ENCODE measurements at places on chromosomes 7 and 10.

- no peak for DNase-seq
Measured at GRCh38 chr10:6050801-6051445, 11.2 kb downstream of the IL2RA start.

DNA sequence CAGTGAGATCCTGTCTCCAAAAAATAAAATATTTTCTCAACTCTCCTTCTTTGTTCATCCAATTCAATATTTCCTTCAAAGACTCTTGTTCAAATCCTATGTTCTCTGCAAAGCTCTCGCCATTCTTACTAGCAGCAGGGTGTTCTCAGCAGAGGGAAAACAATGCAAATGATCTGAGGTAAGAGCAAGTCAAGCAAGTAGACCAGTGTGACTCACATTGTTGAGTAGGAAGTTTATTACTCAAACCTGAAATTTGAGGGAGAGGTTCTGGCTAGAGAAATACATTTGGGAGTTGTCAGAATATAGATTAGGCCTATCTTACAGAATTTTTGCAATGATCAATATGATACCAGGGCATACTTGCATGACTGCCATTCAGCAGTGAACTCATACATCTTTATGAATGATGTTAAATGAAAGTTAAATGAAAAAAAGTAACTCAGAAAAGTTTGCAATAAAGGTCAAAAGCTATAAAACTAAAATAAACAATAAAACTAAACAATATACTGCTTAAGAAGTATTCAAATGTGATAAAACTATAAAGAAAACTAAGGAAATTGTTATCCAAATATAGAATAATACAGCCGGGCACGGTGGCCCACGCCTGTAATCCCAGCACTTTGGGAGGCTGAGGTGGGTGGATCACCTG, 5.8 kb downstream of the IDE start:
- DNase-seq = no peak

DNA sequence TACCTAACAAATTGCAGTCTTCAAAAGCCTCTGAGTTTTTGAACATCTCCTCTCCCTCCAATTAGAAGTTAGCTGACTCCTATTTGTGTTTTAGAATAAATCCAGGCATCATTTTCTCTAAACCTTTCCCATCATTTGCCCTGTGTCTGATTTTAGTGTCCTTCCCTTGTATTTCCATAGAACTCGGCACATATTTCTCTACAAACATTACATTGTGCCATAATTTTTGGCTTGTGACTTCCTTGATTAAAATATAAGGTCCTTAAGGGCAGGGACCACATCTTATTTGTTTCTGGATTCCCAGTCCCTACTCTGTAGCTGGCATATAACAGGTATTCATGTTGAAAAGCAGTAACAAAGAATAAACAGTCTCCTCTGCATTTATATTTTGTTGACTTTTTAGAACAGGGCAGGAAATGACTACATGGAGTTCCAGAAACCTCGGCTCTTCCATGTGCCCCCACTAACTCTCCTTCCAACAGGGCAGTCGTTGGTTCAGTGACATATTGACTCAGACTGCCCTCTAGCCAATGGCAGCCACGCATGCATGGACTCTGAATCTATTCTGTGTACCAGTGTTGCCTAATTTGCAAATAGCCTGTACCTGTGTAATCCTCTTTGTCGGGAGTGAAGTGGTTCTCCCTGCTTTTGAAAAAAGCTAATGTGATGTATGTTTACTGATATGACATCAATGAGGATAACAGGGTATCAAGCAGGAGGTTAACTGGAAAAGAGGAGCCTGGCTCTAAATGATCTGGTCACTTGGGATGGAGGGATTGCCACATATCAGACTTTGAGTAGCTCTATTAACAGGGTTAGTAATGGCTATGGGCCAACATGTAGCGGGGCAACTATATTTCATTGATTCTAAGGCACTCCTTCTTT, 19.8 kb upstream of the CPN1 start:
- no peak for DNase-seq

GRCh38 chr7:157139111-157139809, 534 bp downstream of the UBE3C start:
- no peak for DNase-seq

DNA sequence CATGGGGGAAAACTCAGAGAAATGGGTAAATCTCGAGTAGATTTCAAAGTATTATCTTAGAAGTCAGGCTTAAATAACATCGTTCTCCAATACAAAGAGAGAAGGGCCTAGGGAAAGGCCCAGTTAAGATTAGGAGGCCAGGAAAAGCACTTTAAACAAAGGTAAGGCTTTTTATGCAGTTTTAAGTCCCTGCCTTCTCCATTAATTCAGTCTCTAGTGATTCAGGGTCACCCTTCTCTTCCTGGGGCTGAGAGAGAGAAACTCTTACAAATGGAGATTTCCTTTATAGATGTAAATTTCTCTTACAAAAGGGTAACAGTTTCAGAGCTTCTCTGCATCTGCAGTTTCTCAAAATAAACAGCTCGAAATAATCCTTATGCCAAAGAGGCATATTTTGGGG, 179.3 kb downstream of the HECW1 start:
- DNase-seq = no peak

- no peak for DNase-seq
Measured at GRCh38 chr10:25388188-25388861, 213.5 kb downstream of the GPR158 start.

DNA sequence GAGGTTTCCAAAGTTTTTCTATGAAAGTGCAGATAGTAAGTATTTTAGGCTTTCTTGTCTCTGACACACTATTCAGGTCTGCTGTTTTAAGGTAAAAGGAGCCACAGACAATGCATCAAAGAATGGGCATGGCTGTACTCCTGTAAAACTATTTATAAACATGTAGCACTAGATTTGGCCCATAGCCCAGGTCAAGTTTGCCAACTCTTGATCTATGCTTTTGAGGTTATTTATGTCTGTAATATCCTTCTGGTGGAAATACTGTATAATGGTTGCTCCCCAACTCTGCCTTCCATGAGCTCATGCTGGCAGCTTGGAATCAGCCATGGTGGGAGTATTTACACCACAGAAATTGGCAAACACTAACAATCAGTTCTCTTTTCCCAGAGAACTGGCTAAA, 244.6 kb downstream of the BUB3 start:
- no peak for DNase-seq

- no peak for DNase-seq
Measured at GRCh38 chr10:7102084-7102483, 308.8 kb downstream of the SFMBT2 start.

- no peak for DNase-seq
Measured at GRCh38 chr7:126166645-126167044, 1086.1 kb downstream of the GRM8 start.

GRCh38 chr10:51950371-51950995, 251.1 kb upstream of the CSTF2T start:
- no peak for DNase-seq

GRCh38 chr10:47410862-47411261, 26.8 kb upstream of the ZNF488 start:
- DNase-seq = no peak

GRCh38 chr7:27663989-27664331, 1.3 kb upstream of the HIBADH start:
- DNase-seq = no peak

GRCh38 chr10:55329796-55330195, 528.8 kb upstream of the PCDH15 start:
- DNase-seq = no peak

DNA sequence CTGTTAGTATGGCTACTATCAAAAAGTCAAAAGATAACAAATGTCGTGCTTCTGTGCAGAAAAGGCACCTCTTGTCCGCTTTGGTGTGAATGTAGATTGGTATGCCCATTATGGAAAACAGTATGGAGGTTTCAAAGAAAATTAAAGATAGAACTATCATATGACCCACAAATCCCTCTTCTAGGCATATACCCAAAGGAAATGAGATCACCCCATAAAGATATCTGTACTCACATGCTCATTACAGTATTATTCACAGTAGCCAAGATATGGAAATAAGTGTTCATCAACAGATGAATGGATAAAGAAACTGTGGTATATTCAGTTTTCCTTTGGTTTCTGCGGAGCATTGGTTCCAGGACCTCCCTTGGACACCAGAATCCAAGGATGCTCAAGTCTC, 180.5 kb upstream of the PPP1R3A start:
- DNase-seq = no peak

DNA sequence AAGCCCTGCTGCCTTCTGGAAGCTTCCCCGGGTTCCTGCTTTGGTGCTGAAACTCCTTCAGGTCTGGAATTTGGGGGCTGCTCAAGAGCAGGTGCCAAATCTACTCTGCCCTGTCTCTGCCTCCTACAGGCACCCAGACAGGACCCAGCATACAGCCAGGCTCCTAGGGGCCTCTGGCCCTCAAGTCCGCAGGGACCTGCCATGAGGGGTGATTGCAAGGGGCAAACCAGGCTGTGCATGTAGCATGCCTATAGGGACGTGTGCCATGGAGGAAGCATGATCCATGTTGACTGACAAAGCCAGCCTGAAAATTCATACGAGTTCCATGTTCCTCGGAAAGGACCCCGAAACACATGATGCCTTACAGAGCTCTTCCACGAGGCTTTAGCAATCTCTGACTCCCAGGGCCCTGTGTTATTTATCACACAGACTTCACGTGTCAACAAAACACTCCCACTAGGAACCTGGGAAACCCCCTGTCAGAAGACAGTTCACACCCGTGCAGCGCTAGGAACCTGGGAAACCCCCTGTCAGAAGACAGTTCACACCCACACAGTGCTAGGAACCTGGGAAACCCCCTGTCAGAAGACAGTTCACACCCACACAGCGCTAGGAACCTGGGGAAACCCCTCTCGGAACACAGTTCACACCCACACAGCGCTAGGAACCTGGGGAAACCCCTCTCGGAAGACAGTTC, 75.3 kb upstream of the DNAAF5 start:
- no peak for DNase-seq

DNA sequence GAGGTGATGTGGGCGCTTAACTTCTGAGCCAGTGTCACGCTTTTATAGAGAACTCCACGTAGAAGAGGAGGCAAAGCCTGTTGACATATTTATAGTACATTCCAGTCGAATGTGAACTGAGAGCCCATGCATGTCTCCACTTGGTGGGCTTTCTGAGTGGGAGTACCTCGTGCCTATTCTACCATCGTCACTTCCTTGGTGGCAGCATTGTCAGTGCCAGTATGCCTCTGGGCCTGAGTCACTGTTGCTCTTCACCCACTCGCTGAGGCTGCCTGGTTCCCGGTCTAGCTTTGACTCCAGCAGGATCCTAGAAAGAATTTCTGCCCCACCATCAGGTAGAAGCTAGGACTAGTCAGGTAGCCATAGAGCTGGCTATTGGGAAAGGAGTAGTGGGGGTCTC, 30.0 kb upstream of the CDH23 start:
- DNase-seq = no peak

- DNase-seq = no peak
Measured at GRCh38 chr7:10734595-10734994, 239.1 kb upstream of the PHF14 start.

DNA sequence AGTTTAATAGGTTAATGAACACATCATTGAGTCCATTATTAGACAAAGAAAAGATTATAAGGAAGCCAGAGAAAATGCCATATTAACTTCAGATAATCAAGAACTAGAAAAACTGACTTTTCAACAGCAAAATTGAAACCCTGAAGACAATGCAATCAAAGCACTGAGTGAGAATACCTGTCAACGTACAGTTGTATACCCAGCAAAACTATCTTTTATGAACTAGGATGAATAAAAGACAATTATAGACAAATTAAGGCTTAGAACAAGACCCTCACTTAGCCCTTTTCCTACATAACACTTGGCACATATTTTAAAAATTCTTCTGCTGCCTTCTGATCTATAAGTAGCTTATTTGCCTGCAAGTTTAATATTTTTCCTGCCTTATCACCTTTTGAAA, 19.0 kb upstream of the DGKI start:
- DNase-seq = no peak

GRCh38 chr10:27481486-27481885, 22.6 kb upstream of the RAB18 start:
- DNase-seq = no peak

DNA sequence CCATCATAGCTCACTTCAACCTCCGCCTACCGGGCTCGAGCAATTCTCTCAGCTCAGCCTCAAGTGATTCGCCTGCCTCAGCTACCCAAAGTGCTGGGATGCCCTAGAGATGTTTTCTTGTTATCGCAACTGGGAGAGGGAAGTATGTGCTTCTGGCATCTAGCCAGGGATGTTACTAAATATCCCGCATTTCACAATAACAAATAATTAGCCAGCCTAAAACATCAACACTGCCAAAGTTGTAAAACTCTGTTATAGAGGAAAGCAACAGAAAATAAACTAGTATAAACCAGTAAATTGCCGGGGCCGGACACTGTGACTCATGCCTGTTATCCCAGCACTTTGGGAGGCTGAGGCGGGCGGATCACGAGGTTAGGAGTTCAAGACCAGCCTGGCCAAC, 7.2 kb downstream of the INA start:
- no peak for DNase-seq

DNA sequence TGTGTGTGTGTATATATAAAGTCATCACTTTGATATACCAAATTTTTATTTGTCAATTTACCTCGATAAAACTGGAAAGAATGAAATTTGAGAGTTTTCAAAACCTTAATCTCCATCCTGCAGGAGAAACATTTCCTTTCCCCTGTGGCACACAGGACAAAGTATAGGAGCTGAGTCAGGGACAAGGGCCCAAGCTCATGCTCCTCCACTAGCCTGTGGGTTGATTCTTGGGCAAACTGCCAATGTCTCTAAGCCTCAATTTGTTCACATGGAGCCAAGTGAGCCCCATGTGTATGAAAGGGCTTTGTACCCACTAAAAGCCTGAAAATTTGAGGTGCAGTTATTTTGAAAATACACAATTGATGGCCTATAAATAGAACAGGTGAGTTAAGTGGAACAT, 60.3 kb upstream of the IL6 start:
- no peak for DNase-seq

GRCh38 chr10:373526-374309, 238.5 kb downstream of the ZMYND11 start:
- peak; percentile 2 for DNase-seq

DNA sequence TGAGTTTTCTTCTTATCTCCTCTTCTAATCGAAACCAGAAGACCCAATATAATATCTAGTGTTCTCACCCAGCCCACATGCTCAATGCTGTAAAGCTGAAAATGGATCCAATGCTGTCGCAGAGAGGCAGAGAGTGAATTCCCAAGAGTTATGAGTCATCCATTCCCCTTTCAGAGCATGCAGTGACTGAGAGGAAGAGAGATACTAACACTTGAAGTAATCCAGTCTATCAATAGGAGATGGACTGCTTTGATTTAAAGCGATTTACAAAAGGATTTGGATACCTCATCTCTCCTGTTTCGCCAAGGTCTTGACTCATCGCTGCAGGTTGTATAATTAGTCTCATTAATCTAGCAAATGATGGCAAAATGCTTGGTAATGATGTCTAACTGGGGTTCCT, 41.5 kb upstream of the PRKCQ start:
- no peak for DNase-seq

GRCh38 chr10:5956146-5956936, 21.0 kb downstream of the IL15RA start:
- DNase-seq = no peak

- DNase-seq = no peak
Measured at GRCh38 chr10:27884185-27884641, 114.7 kb downstream of the ODAD2 start.

- no peak for DNase-seq
Measured at GRCh38 chr10:11553773-11554381, 57.6 kb downstream of the USP6NL start.

- DNase-seq = peak; percentile 29
Measured at GRCh38 chr7:108570146-108570755, 577 bp downstream of the DNAJB9 start.

GRCh38 chr7:133556553-133556952, 303.7 kb downstream of the EXOC4 start:
- DNase-seq = no peak

GRCh38 chr10:65900271-65900670, 1025.6 kb upstream of the LRRTM3 start:
- no peak for DNase-seq

- no peak for DNase-seq
Measured at GRCh38 chr7:81170291-81170690, 251.4 kb upstream of the SEMA3C start.

Measured in SHP77 treated with DMSO at 0.1 percent for 48 hours (cell line).